ENCODE measurements at places on chromosomes 5 and 9.

DNA sequence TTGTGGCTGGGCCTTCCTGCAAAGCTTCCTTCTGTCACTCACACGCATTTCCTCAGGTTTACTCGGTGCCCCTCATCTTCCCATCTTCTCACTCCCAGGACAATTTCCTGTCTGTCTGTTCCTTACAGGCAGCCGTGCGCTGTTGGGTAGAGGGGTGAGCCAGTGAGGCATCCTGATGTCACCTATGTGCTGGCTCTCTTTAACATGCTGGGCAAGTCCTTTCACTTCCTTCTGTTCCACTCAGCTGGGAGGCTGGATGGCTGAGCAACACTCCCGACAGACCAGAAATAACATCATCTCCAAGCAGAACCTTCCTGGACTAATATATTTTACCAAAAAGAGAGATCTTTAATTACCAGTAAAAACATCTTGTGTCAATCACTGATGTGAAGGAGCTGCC is 103.0 kb downstream of the HSD17B3 start:
- no peaks in the 10 kb centered on the region for H3K4me1 ChIP-seq
- no peak overlapping the region for H3K27ac ChIP-seq
- H3K27me3 ChIP-seq: peaks cover 7% of the 10 kb centered on the region
- DNase-seq: no peak

DNA sequence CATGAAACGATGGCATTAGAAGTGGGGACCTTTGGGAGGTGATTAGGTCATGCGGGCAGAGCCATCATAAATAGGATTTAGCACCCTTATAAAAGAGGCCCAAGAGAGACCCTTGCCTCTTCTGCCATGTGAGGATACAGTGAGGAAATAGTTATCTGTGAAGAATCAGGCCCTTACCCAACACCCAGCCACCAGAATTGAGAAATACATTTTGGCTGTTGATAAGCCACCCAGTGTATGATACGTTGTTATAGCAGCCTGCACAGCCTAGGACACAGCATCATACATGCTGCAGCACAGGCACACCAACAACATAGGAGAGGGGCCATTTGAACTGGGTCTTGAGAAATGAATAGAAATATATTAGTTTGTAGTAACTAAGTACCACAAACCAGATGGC is 8.0 kb upstream of the MAMDC2 start:
- DNase-seq: no peak
- H3K4me1 ChIP-seq: no peaks in the 10 kb centered on the region
- H3K36me3 ChIP-seq: peaks cover 3% of the 10 kb centered on the region
- H3K27ac ChIP-seq: no peak overlapping the region
- peaks cover 4% of the 10 kb centered on the region for H3K27me3 ChIP-seq

GRCh38 chr9:121182101-121182836 is 19.4 kb downstream of the RAB14 start:
- peaks cover 52% of the 10 kb centered on the region for H3K4me1 ChIP-seq
- no peak overlapping the region for H3K4me3 ChIP-seq
- no peak for DNase-seq

DNA sequence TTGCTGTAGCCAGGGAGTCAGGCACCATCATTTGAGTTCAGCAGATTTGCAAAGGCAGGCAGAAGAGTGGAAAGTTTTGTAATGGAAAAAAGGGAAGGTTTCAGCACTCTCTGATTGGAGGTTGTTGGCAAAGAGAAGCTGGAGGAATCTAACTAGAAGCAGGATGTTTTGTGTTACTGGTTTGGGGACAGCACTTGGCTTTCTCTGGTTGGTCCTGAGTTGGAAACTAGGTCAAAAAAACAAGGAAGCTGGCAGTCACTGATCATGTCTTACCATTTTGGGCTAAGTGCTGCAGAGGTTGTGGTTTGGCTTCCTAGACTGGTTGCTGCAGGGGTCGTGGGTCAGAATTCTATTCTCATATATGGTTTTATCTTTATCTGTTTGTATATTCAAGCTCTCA is 189.8 kb downstream of the DRD1 start:
- peaks cover 3% of the 10 kb centered on the region for H3K27me3 ChIP-seq
- DNase-seq: no peak
- no peak overlapping the region for H3K27ac ChIP-seq
- H3K4me3 ChIP-seq: no peak overlapping the region

DNA sequence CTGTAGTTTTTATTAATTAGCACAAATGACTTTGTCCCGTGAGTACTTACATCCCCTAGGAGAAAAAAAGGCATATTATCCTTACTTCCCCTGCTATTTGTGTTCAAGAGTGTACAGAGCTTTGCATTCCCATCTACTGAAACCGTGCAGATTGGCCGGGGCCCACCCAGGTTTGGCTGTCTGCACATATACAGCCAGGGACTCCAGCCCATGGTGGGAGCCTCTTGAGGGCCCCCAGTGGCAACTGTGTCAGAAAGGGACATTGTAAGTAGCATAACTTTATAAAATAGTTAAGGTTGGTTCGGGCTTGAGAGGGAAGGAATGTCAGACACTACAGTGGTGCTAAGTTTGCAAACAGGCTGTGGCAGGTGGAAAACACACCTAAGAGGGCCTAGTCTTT is 24.7 kb downstream of the PHF2 start:
- peaks cover 16% of the 10 kb centered on the region for H3K36me3 ChIP-seq
- no peak overlapping the region for H3K4me3 ChIP-seq
- peaks cover 46% of the 10 kb centered on the region for H3K4me1 ChIP-seq
- no peak overlapping the region for H3K27ac ChIP-seq
- H3K27me3 ChIP-seq: no peaks in the 10 kb centered on the region
- DNase-seq: no peak

DNA sequence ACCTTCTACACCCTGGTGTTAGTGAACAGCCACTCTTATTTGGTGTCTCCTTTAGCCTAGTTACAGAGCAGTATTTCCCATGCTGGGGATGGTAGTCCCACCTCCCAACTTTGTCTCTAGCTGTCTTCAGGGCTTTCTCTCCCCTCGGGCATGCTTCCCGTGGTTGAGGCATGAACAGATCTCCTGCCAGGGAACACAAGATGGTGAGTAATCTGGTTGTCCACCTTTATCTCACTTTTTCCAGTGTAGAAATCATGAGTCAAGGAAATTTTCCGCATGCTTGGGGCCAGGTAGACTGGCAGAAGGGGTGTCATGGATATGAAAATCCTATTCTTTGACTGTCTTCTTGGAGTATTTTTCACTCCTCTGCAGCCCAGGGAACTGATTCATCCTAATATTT is 532.9 kb downstream of the ANXA1 start:
- no peak overlapping the region for H3K4me3 ChIP-seq
- no peak overlapping the region for H3K27ac ChIP-seq
- no peaks in the 10 kb centered on the region for H3K27me3 ChIP-seq
- DNase-seq: no peak
- no peaks in the 10 kb centered on the region for H3K4me1 ChIP-seq
- H3K36me3 ChIP-seq: no peaks in the 10 kb centered on the region

- H3K4me1 ChIP-seq: peaks cover 4% of the 10 kb centered on the region
- no peaks in the 10 kb centered on the region for H3K27me3 ChIP-seq
- no peaks in the 10 kb centered on the region for H3K36me3 ChIP-seq
- DNase-seq: no peak
- no peak overlapping the region for H3K4me3 ChIP-seq
Measured at GRCh38 chr5:16482891-16483290, 17.3 kb upstream of the ZNF622 start.
